ENCODE measurements at places on chromosomes 6 and 20.

GRCh38 chr6:111796310-111796918 lies 76.8 kb downstream of the FYN start:
- no peak for DNase-seq

GRCh38 chr20:49821870-49822331 lies 9.3 kb downstream of the SLC9A8 start:
- no peak for DNase-seq

GRCh38 chr6:158760618-158761250 lies 58.4 kb downstream of the EZR start:
- DNase-seq, result no peak

GRCh38 chr20:22810626-22811569 lies 224.2 kb upstream of the SSTR4 start:
- no peak for DNase-seq

- DNase-seq, result no peak
Measured at GRCh38 chr6:47710295-47710694, 11.9 kb downstream of the ADGRF4 start.

DNA sequence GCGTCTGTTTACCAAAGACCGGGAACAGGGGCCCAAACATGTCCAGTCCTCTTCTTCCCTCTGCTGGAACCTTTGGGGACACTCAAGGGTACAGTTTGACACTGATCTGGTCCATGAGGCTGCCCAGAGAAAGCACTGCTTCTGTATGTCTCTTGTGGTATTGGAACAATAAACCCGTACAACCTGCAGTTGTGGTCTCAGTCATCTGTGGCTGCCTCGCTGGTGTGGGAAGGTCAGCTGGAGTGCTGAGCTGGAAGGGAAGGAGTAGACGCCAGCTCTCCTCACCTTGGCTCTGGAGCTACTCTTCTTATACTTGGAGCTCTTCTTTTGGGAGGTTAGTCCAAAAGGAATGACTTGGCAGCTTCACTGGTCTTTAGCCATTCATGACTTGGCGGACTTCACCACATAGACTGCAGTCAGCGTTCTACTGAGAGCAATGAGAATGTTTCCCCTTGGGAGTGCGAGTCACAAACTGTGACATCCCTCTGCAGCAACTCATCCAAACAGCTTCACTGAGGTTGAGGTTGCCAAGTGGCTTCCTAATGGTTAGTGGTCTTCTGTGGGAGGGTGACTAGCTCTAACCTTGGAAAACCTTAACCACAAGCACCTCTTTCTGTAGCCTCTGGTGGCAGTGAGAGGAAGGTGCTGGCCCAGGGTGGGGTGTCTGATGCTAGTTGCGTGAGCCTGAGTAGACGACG lies 81.2 kb downstream of the ASXL1 start:
- DNase-seq, result peak; percentile 88

- no peak for DNase-seq
Measured at GRCh38 chr6:46350714-46351113, 140.5 kb downstream of the RCAN2 start.

GRCh38 chr6:108222504-108222903 lies 38.3 kb downstream of the SNX3 start:
- DNase-seq, result no peak

- no peak for DNase-seq
Measured at GRCh38 chr6:40620574-40621240, 33.5 kb upstream of the LRFN2 start.

- no peak for DNase-seq
Measured at GRCh38 chr20:2234598-2235191, 61.1 kb upstream of the TGM3 start.

GRCh38 chr6:125910527-125910926 lies 46.0 kb upstream of the HINT3 start:
- no peak for DNase-seq

- peak; percentile 91 for DNase-seq
Measured at GRCh38 chr6:113120224-113120581, 736.9 kb upstream of the MARCKS start.

GRCh38 chr6:83884523-83884922 lies 25.0 kb downstream of the CYB5R4 start:
- peak; percentile 26 for DNase-seq

- DNase-seq, result no peak
Measured at GRCh38 chr6:151451417-151451949, 443 bp downstream of the RMND1 start.

DNA sequence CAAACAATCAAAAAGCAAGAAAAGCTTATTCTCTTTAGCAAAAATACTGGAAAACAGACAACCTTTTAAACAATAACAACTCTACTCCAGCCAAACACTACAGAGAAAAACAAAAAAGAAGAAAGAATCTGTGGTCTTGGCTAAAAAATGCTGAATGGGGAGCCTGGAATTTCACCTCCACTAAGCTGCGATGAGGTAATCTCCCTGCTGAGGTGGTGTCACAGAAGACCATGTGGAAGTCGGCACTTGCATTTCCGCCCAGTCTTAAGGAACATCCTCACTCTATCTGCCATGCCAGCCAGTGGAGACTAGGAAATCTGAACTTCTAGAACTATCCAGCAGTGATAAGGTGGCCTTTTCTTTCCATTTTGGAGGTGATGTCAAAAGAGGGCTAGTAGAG lies 1026.8 kb upstream of the EPHA7 start:
- no peak for DNase-seq

DNA sequence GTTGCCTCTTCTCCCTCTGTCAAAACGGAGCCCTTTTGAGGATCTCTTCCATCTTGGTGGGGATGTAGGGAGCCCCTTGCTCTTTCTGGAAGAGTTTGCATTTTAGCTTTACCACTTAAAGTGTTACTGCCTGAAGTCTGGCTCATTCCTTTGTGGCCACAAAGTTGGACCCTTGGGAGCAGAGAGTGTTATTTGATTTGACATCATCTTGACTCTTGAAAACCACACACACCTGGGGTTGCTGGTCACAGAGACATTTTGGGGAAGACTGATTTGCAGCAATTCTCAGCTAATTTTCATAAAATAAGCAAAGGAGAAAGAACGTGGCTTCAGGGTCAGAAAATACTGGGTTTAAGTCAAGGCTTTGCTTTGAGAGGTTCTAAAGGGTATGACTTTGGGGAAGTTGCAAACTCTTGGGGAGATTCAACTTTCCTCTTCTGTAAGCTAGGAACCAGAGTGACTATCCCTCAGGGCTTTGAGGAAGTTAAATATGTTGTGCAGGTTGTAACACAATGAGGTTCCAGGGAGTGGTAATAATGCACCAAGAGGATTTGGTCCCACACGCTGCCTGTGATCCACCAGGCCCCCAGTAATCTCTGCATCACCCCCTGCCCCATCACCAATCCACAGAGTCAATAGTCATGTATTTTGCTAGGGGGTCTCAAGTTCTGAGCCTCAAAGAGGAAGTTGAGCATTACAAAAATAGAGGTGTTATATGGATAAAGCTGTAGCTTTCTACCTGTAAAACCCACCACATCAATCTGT lies 141.6 kb upstream of the SLC24A3 start:
- DNase-seq, result no peak

DNA sequence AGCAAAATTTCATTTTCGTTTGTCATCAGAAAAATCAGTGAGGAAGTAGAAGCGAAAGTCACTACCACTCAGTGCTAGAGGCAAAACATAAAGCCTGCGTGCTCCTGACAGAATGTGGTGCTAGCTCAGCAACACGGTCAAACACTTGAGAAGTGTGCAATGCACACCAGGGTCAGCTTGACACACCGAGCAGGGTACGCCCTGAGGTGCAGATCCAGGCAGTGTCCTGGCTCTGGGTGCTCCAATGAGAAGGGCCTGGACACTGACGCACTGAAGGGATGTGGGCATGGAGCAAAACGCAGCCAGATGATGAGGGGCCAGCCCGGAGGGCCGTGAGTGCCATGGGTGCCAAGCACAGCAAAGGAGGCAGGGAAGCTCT lies 5.9 kb downstream of the RNASET2 start:
- DNase-seq, result no peak

GRCh38 chr20:1060985-1061384 lies 57.4 kb upstream of the PSMF1 start:
- DNase-seq, result no peak

DNA sequence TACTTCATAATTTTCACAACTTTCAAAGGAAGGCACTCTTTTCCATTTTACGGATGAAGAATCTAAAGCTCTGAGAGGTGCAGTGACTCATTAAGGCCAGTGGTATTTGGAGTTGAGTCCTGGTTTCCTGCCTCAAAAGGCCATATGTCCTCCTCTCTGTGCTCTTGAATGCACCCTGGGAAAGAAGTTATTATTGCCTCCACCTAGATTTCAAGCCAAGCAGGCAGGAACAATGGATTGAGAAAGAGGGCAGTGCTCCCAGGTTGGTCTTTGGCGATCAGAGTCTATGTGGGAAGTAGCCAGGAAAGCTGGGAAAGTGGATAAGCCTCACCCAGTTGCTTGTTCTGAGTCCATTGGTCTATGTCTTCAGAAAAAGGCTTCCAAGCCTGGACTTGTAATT lies 165.0 kb downstream of the MAFB start:
- DNase-seq, result no peak

- DNase-seq, result no peak
Measured at GRCh38 chr6:2752477-2753109, 1.9 kb upstream of the MYLK4 start.

DNA sequence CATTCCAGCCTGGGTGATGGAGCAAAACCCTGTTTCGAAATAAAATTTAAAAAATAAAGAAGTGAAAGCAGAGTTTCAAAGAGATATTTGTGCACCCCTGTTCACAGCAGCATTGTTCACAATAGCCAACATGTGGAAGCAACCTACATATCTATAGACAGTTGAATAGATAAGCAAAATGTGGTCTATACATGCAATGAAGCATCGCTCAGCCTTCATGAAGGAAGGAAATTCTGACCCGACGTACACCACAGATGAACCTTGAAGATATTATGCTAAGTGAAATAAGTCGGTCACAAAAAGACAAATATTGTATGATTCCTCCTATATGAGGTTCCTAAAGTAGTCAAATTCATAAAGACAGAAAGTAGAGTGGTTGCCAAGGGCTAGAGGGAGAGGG lies 6.5 kb upstream of the NCOA6 start:
- DNase-seq, result no peak

DNA sequence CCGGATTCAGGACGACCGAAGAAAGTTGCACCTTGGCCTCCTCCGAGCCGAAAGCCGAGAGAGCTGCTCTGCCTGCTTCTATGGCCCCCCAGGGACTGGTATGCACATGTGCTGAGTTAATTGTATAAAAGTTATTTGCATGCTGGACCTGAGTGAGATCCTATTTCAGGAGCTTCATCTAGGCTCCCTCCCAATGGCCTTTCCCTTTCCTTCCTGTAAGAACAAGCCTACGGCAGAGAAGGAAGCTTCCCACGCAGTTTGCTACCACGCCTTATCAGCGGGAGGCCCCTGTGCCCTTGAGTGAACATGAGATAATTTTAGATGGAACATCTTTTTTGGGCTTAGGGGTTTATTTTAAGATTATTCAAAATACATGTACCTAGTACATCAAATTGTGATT lies 65.9 kb downstream of the RIN2 start:
- DNase-seq, result no peak

GRCh38 chr6:34757687-34758274 lies 476 bp downstream of the SNRPC start:
- no peak for DNase-seq

- no peak for DNase-seq
Measured at GRCh38 chr6:8944548-8944947, 509.2 kb upstream of the SLC35B3 start.

DNA sequence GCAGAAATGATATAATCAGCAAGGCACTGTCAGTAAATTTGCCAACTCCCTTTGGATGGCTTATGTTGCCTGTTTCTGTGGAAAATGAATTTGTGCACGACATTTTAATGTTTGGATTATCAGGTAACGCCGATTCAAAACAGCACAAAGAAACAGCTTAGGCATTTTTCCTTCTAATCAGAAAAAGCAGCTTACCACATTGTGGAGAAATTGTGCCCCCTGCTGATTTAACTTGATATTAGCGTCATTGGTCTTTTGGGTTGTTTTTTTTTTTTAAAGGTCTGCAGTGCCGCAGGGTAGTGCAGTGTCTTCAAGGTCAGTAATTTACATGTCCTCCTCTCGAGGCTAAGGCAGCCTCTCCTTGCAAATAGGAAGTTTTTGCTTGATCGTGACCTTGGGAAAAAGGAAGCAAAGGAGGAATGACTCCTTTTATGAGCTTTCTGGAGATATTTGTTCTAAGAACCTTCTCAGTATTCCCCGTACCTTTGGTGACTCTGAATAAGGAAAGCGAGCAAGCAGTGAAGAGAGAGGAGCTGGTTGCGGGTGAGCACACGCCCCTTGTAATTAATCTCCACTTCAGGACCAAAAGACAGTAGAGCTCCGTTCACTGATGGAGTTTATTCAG lies 79.1 kb downstream of the ELOVL4 start:
- DNase-seq, result peak; percentile 18

- no peak for DNase-seq
Measured at GRCh38 chr20:60302875-60303274, 344.7 kb downstream of the CDH26 start.

DNA sequence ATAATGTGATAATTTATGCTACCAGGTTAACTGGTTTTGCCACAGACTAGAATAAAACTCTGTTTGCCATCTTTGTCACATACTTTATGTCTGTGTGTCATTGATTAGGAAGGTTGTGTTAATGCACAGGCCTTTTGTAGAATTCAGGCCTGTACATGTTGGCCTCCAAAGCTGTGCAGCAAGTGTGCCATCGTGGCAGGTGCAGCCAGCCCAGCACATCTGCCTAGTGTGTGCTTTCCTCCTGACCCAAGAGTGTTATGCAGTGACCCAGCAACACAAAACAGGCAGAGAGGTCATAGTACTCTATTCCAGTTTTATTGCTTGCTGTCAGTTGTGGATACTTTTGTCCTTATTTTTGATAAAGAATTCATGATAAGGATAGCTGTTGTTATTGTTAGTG lies 3.7 kb downstream of the MAP3K4 start:
- DNase-seq, result no peak

DNA sequence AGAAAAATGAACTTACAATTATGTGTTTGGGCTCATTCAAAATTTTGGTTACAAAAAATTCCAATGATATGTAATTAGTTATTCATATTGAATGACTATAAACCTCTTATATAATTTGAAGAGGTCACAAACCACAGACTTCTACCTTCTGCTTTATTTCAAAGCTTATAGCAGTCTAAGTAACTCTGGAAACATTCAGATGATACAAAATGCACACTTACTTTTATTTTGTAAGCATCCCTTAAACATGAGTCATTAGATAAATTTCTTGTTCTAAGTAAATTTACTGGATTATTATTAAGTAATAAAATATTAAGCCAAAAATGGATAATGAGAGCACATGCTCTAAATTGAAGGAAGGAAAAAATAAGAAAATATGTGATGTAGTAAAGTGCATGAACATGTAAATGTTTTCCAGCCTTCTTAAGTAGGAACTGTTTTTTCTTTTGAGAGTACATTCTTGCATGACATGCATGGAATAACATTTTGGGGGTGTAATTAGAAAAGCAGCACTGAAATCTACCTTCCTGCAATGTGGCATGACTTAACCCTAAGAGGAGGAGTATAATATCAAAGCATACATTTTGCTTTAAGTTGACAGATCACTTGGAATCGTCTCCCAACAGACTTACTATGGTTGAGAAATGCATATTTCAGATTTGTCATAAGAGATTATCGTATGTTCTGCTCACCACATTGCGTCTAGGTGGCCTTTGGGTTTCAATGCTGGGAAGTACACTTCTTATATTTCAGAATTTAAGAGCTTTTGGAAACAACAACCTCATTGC lies 372.7 kb upstream of the HSF2 start:
- DNase-seq, result no peak

Data from RCC 7860 (cell line).